Cortex of kidney (tissue), 1 donor: ENCODE measurements at places on chromosomes 16 and 17.

GRCh38 chr16:23025692-23026307, 123.5 kb downstream of the USP31 start:
- no peak for DNase-seq

- DNase-seq, result no peak
These were observed 2.7 kb downstream of the NDUFAF8 start for GRCh38 chr17:81241648-81242420.

DNA sequence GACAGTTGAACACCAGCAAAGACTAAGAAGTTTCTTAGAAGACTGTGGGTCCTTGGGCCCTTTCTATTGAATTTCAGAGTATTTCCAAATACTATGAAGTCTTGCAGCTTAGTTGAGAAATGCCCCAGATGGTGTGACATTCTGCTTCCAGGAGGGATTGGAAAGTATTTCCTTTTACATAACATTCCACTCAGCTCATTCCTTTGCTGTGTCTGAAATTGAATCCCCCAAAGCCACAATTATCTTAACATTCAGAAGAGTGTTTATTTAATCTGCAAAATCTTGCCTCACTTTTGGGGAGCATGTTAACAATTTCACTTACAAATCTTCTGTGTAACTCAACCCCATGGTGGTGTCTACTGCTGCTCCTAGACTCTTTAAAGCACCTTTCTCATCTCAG, 307.7 kb downstream of the WWOX start:
- no peak for DNase-seq

- no peak for DNase-seq
These were observed 670 bp downstream of the TNFSF12 start for GRCh38 chr17:7549401-7550055.

GRCh38 chr16:66254751-66255150, 111.7 kb upstream of the CDH5 start:
- DNase-seq, result no peak

- no peak for DNase-seq
These were observed 7.7 kb downstream of the RTN4RL1 start for GRCh38 chr17:2017274-2017941.

DNA sequence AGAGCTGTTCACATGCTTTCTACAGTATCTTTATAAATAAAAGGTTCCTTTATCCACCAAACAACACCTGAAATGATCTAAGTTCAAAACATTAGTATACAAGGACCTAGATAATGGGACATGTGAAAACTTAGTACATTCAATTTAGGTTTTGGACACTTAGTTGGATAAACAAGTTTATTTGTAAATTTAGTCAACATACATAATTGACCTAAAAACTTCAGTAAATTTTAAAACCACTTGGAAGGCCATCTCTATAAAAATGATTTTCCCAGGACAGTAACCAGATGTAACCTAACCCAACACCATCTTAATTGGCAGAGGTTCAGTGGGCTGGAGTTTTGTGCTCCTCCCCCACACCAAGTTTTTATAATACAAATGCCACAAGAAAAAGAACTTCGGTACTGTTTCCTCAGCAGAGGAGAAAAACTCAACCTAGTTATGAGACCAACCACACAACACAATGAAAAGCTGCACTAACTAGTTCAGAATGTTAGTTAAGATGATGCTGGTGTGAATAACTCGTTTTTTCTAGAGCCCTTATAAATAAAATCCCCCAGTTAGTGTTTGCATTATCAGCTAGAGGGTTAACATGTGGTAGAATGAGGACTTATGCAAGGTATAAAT, 7.2 kb upstream of the UNK start:
- no peak for DNase-seq

GRCh38 chr17:74960570-74961342, 11.8 kb downstream of the HID1 start:
- no peak for DNase-seq

GRCh38 chr16:22627043-22627442, 116.4 kb downstream of the NPIPB5 start:
- DNase-seq, result no peak

DNA sequence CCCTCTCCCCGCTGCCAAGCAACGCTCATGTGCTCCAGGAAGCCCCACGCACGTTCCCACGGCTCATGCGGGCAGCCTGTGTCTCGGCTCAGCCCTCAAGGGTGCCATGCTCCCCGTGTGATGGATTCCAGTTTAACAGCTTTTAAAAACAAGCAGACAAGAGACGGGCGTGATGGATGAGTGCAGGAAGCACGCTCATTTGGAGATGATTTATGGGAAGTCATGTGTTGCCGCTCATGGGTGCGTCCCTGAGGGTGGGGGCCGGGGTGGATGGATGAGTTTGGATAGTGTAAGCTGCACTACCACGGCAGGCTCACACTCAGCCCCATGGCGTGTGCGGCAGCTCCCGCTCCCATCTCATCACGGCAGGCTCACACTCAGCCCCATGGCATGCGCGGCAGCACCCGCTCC, 132.8 kb downstream of the RBFOX3 start:
- no peak for DNase-seq

GRCh38 chr17:38430316-38430715, 2.1 kb downstream of the ARHGAP23 start:
- no peak for DNase-seq
